ENCODE measurements at places on chromosomes 3 and 15.

DNA sequence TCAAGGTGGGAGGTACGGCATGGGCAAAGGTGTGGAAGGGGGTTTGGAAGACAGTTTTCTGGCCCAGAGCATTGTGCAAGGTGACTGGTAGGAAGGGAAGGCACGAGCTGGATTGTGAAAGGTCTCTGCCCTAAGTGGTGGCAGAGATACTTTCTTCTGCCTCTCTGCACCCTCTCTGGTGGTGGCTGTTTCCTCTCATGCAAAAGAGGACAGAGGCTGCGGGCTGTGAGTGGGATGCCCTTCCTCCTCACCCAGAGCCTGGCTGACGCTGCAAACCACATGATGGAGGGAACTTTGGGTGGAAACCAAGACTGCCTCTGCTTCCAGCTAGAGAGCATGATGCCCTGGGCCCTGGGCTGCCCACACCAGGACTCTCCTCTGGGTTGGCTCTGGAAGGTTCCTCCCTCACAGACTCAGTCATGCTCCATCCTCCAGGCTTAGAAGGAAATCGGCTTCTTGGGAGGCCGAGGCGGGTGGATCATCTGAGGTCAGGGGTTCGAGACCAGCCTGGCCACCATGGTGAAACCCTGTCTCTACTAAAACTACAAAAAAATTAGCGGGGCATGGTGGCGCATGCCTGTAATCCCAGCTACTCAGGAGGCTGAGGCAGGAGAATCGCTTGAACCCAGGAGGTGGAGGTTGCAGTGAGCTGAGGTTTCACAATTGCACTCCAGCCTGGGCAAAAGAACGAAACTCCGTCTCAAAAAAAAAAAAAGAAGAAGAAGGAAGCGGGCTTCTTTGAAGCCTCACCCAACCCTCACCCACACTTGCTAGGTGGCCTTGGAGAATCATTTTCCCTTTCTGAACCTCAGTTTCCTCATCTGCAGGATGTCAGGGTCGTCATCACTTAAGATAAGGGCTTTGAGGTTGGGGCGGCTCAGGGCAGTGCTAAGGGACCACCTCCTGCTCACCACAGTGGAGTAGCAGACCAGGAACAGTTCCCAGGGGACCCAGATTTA is 8.3 kb downstream of the PSTPIP1 start:
- ATAC-seq = peak; percentile 57

- peak; percentile 62 for ATAC-seq
These were observed 104.2 kb upstream of the RAD18 start for GRCh38 chr3:9067352-9067975.

GRCh38 chr15:62934236-62934971 is 108.1 kb upstream of the TPM1 start:
- ATAC-seq = no peak

GRCh38 chr3:43074482-43074881 is 31.4 kb downstream of the POMGNT2 start:
- no peak for ATAC-seq

DNA sequence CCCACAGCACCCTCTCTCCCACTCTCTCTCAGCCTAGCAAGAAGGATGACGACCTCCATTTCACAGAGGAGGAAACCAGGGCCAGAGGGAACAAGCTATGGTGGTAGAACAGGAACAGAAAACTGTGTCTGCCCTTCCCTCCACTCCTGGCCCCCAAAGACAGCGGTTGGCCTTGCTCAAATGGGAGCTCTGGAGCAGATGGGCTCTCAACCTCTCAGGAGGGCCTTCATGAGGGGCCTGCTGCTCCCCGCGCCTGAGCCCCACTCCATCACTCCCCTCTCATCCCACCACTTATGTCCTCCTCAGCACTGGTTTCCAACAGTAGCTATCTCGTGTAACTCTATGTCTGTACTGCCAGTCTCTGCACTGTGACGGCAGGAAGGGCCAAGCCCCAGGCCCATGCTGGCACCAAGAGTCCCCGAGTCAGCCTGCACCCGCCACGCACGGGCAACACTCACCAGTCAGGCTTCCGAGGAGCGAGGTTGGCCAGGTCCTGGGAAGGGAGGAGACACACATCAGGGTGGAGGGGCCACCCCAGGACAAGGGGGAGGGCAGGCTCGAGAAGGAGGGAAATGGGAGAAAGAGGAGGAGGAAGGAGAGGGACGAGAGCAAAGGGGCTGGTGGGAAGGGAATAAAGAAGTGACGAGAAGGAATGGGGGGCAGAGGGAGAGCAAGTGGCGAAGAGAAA is 45.5 kb downstream of the PTH1R start:
- ATAC-seq = no peak

DNA sequence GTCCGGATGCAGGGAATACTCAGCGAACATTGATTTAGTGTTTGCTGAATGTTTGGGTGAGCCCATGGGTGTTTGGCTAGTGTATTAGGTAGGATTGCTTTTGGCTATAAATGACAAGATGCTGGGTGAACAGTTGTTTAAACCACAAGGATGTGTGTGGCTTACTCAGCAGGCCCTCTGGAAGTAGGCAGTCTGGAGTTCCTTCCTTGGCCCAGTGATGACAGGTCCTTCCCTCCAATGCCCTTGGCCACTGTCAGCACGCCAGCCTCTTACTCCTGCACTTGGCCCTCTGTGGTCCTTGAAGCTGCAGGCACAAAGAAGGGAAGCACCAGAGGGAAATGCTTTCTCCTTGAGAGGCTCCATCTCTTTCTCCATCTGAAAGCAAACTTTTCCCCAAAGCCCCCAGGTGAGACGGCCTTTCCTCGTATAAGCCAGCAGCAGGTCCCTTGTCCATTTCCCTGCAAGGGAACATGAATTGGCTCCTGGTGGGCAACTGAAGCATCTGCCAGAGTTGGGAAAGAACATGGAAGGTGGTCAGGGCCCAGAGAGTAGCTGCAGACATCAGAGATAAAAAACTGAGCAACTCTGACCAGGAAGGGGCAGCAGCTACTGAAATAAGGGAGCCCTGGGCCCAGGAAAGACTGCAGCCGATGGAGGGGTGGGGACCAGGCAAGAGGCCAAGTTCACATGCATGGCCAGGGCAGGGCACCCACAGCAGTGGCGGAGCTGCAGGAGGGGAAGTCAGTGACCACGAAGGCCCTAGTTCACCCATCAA is 105.0 kb downstream of the TPRA1 start:
- ATAC-seq = no peak

GRCh38 chr3:174376346-174376745 is 482.8 kb upstream of the NAALADL2 start:
- no peak for ATAC-seq

DNA sequence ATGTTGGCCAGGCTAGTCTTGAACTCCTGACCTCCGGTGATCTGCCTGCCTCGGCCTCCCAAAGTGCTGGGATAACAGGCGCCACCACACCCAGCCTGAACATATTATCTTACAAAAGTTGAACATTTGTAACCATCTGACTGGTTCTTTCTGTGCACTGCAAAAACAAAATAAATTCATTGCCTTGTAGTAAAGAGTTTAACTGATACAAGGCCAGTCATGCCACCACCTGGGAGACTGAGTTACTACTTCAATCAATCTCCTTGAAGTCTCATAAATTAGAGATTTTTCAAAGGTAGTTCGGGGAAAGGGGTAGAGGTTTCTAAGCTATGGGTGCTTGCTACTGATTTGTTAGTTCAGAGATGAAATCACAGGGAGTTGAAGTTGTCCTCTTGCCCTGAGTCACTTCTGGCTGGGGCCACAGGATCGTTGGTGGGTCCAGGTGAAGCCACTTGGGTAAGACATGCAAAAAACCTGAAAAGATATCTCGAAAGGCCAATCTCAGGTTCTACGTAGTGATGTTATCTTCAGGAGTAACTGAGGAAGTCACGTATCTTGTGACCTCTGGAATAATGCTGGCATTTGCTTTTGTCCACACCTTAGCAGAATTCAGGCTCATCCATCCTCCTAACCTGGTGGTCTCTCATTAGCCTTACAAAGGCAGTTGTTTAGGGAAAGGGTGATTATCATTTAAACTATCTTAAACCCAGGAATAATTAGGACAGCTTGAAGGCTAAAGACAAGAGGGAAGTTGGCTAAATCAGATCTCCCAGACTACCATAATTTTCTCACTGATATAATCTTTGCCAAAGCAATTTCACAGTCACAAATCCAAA is 33.7 kb downstream of the ZBTB11 start:
- no peak for ATAC-seq

GRCh38 chr15:89003865-89004725 is 84.2 kb upstream of the ABHD2 start:
- no peak for ATAC-seq

DNA sequence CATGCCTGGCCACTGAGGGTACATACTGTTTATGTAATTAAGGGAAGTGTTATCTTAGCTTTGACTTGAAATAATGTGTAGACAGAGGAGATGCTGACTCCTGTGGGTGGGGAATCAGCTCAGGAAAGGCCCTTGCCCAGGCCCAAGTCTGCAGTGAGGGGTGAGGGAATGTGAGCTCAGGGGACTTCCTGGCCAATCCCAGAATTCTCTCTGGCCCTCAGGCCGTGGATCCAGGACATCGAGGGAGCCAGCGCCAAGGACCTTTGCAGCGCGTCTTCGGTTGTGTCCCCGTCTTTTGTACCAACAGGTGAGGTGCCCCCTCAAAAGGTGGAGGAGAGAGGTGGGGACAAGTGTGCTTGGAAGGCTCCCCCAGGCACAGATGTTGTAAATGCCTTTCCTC is 6.4 kb downstream of the CIB1 start:
- no peak for ATAC-seq

DNA sequence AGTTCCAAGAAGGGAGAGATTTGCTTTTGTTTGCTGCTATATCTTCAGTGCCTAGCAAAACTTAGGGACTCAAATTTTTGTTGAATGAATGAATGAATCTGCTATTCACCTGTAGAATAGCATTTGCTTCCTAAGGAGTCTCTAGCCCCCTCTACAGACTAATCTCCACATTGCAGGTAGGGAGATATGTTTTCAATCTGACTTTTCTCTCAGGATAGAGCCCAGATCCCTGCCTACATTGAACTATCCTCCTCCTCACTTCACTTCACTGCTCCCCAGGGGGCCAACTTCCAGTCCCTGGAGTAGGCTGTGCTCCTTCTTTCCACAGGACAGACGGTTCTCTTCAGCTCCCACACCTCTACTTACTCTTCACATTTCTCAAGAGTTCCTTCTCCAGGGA is 81.9 kb upstream of the PTX3 start:
- ATAC-seq = no peak

DNA sequence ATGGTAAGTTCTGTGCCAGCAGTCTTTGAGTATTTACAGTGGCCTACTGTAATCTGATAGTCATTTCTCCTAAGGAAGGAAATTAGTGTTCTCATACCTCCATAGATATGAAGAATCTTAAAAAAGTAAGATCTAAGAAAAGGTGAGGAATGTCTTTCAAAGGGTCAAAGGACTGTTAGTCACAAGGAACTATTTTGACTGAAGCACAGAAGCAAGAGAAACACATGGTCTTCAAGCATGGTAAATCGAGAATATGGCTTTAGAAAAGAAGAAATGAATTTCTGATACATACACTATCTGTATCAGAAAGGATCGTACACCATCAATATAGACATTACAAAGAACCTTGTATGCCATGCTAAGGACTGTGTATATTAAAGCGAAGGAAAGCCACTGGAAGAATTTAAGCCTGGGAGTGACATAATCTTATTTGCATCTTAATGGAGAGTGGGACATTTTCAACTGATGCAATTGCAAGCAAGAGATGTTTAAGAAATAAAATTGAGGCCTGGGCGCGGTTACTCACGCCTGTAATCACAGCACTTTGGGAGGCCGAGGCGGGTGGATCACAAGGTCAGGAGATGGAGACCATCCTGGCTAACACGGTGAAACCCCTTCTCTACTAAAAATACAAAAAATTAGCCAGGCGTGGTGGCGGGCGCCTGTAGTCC is 5.5 kb upstream of the ACAP2 start:
- no peak for ATAC-seq

DNA sequence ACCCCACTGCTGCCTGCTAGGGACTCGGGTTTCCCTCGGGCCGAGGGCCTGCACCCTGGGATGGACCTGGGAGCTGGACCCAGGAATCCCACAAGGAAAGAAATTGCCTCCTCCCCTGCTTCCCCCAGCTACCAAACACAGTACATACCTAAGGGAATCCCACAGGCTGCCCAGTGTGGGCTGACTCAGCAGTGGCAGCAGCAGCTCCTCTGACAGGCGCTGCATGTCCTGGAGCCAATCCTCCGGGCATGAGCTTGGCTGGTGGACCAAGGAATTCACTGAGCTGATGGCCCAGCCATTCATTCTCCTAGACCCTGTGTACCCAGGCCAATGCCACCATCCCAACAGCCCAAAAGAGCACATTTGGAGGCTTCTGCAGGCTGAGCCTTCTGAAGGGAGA is 9.5 kb upstream of the LTK start:
- ATAC-seq = no peak

- ATAC-seq = peak; percentile 63
These were observed 103.6 kb downstream of the PDCD6IP start for GRCh38 chr3:33901862-33902563.

DNA sequence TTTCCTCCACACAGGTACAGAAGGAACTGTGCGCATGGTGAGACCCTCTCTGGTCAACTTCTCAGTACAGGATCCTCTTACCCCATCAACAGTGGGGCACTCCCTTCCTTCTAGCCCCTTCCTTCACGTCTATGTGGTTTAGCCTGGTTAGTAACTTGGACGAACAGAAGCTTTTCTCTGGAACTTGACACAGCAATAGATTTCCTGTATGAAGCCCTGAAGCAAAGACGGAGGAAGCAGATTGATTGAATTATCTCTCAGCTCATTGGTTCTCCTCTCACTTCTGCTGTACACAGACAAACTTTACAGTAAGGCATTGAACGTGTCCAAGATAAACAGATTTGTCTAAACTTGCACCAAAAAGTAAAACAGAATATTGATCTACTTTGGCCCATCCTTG is at the start of gene CD200R1:
CD200R1 (minus strand) TSS at position 210 of the 400 bp plus-strand sequence. CDS start 246 bp downstream, outside the sequence.
- peak; percentile 39 for ATAC-seq

GRCh38 chr3:143763564-143764162 is 84.6 kb downstream of the SLC9A9 start:
- ATAC-seq = no peak

DNA sequence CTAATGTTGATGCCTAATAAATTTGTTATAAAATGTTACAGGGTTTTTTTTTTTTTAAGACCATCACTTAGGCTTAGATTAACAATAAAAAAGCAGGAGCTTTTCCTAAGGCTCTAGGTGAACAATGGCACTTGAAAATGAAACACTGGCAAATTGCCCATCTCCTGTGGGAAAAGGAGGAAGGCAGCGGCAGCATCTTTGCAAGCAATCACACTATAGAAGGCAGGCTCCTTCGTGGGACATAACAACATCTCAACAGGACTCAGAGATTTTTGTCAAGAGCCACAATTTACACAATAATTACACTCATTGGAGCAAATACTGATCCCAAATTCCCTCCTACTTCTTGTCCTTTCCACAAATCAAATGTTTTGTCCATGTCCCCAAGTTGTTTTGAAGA is 646.7 kb downstream of the ROBO2 start:
- ATAC-seq = no peak

- no peak for ATAC-seq
These were observed 194.3 kb upstream of the C2CD4B start for GRCh38 chr15:62359416-62359815.

GRCh38 chr3:139187154-139187553 is 142.5 kb upstream of the PRR23C start:
- no peak for ATAC-seq

DNA sequence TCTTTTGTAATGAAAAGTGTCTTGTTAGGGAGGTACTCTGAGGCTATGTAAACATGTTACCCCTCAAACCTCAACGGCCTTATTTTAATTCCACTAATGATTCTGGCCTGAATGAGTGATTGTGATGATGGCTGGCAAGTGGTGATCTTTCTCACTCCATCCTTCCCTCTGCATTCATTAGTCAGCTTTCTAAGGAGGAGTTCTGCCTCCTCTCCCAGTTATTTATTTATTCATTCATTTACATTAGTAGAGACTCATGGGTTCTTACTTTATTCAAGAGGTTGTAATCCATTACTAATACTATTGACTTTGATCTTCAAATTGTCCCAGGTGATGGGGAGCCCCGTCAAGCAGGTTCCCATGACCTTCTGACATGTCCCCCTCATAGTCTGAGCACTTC is 35.3 kb downstream of the GNB5 start:
- ATAC-seq = no peak
